Right lung (tissue), 10 donors: ENCODE measurements at places on chromosomes 13 and 19. TPM values are rescaled to one million over a fixed set of nuclear protein-coding genes. Genes with fewer than 3 reads are reported as not detected.

ZNF418 gene
- 17.5 TPM for polyA plus RNA-seq

ADAMTS10 gene
- 46.0 TPM for polyA plus RNA-seq

MYO16 gene
- polyA plus RNA-seq: 1.5 TPM

CDC42EP5 gene
- polyA plus RNA-seq: 37.7 TPM
